Ureter (tissue), 1 donor: ENCODE measurements at places on chromosomes 6 and 20. TPM values are rescaled to one million over a fixed set of nuclear protein-coding genes. Genes with fewer than 3 reads are reported as not detected.
A peak's percentile ranks its signal among the peaks of the same experiment; 100 is the strongest.

Gene SLC17A5
- 20.7 TPM for total RNA-seq

- DNase-seq: no peak
Measured at GRCh38 chr20:51494241-51495110, 48.0 kb downstream of the NFATC2 start.

DNA sequence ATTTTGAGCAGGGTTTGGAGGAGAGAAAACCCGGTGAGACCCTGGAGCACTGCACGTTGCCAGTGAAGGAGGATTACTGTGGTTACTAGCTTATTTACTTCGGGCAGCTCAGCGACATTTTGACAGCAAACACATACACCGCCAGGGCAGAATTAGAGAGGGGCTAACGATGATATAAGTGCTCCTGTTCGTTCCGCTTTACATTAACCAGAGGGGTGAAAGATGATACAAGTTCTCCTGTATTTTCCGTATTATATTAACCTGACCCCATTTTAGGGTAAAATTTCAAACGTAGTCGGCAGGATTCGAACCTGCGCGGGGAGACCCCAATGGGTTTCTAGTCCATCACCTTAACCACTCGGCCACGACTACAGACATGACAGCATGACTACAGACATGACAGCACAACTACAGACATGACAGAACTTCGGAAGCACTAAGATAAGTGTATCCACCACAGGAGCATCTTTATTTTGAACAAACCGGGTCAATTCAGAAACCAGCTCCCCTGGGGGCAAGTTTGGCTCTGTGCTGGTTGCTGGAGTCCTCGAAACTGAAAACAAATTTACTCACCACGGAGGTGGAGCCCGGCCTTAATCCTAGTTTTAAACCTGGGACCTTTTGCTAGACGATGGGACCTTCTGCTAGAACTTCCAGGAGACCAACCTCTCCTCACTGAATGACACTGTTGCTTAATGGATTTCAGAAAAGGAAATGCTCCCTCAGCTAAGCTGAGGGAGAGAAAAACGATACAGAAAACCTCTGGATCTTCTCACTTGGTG is 80.4 kb upstream of the ZNF184 start:
- DNase-seq: no peak

Gene AHI1
- 58.1 TPM for total RNA-seq

- no peak for DNase-seq
Measured at GRCh38 chr6:2109796-2110195, 135.6 kb downstream of the GMDS start.

- no peak for DNase-seq
Measured at GRCh38 chr20:14576196-14576877, 238.9 kb upstream of the FLRT3 start.

DNA sequence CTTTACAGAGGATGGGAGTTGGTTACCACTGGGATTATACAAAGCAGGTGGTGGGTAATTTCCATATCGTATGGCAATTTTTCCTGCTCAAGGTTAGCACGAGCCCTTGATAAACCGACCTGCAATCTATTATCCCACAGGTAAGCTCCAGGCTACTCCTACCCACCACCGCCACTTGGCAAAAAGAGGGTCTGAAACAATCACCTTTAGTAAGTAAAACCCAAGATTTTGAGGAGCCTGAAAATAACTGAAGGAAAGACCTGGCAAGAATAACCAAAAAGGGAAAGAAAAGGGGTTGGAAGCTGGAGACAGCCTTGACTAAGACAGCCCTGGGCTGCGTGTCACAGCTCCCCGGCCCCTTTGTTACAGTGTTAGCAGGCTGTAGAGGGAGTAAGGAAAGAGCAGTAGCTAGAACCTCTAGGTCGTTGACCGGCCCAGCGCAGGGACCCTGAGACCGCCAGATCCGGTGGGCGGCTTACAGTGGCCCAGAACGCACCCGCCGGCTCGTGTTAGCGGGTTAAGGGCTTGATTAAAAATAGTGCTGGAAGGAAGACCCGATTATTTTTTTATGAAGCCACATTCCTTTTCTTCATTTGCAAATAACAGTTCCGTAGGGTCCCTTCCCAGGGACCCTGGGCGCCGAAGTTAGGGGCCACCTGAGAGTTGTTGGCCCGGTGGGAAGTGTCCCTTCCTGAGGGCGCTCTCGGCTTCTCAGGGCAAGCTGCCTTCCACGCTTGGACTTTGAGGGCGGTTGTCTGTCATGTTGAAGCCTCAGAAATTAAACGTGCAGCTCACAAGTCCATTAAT is 30.5 kb downstream of the TFAP2B start:
- no peak for DNase-seq

DNA sequence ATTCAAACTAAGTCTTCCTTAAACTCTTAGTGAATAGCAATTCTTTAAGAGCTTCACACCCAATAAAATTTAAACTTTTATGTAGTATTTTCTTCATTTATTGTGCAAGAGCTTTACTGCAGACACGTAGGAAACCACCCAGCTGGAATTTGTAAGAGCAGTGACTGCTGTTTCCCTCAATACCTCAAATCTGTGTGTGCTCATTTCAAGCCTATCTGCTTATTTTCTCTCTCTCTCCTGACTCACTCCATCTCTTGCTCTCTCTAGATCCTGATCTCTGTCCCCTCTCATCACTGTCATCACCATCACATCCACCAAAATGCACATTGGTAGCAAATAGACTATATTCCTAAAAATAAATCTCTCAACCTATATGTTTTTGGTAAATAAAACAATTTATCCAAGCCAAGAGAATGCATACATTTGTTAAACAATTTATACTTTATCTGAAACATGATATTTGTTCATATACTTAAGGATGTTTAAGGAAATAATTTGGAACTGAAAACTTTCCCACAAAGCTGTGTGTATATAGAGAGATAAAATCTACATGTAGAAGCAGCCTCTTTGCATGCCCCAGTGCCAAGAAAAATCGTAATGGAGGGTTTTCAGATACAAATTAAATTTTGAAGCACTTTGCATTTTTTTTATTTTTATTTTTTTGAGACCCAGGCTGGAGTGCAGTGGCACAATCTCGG is 273.0 kb downstream of the TFAP2A start:
- DNase-seq: no peak

DNA sequence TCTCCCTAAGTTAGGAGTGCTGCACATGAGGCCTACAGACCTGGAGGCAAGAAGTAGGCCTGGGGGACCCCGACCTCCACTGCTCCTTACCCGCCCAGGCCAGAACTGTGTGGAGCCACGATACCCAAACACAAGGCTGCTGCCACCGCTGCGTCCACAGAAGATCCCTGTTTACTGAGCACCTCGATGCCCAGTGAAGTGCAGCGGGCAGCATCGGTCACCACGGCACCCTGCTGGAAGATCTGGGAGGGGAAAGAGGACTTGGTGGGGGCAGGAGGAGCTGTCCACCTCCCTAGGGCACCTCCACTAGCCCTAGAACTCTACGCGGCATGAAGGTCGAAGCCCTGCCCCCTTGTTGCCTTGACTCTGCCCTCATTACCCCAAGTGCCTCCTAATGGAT is 9.9 kb downstream of the GGT7 start:
- DNase-seq: no peak

- DNase-seq: no peak
Measured at GRCh38 chr6:113464536-113464935, 392.6 kb upstream of the MARCKS start.

Gene PPT2
- 19.0 TPM for total RNA-seq

DNA sequence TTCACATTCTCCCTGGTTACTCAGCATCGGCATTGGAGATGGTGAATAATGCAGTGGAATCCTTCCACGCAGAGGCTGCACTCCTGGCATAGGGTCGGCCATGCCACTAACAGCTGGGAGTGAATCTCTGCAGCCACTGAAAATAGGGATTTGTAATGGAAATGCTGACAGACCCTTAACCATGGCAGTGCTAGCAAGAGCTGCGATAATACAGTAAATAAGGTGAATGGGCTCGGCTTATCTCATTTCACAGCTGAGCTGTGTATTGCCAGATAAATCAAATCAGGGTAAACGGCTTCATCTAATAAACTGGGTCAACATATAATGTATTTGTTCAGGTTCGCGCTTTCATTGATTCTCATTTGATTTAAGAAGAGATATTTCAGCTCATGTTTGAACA is 156.8 kb downstream of the SLC35B3 start:
- DNase-seq: no peak

GRCh38 chr6:4272996-4273395 is 137.6 kb upstream of the ECI2 start:
- DNase-seq: no peak

DNA sequence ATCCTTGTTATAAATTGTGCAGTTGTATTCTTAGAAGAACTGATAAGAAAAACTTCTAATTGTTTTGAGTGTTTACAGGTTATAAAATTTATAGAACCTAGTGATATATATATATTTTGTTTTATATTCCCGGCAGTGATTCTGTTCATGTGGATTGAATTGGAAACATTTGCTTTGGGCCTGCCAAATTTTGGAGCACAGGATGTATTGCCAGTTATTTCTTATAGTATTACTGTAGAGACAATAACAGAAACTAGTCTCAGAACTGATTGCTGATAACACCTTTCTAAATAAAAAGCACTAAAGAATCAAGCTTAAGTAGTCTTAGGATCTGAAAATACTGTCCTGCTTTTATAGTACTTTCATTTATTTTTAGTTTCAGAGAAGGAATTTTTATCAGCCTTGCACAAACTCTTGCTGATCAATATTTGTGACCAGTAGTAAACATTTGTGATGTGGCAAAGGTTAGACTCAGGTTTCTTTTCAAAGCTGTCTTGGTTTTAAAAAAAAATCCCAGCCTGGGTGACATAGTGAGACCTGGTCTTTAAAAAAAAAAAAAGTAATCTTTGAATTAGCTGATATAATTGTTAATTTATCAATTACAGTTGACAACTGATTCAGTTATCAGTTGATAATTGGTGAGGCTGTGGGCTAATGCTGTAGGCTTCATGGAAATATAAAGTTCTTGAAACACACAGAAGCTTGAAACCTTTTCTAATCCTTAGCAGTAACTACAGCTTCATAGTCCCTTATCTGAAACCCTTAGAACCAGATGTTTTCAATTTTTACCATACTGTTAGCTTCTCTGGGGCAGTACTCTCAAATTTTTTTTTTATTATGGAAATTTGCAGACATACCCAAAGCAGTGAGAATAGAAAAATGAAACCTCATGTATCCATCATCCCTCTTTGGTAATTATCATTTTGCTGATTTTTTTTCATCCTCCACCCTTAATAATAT is 42.4 kb downstream of the RNGTT start:
- no peak for DNase-seq

GRCh38 chr6:7541175-7542064 is at the start of gene DSP:
DSP (plus strand) TSS chr6:7541671; CDS start chr6:7541916, 245 bp downstream.
- peak; percentile 65 for DNase-seq

DNA sequence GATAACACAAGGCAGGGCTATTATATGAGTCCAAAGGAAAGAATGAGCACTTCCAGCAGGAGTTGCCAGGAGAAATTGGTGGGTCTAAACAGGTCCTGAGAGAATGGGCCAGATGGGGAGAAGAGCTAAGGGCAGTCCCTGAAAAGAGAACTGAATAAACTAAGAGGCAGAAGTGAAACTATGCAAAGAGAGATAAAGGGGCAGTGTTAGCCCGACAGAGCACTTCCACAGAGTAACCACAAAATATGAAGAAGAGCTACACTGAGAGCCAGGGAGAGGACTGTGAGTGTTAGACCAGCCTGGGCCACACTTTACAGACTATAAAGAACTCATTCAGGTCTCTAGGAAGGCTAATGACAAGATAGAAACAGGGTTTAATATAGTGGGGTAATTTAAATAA is 43.8 kb downstream of the RALGAPA2 start:
- DNase-seq: no peak

Gene WFDC11
- total RNA-seq: not detected

Gene IBTK
- total RNA-seq: 40.6 TPM
